NCI-H1092 (cell line): ENCODE measurements at places on chromosomes 7 and 10.

- no peak for DNase-seq
Observed at GRCh38 chr7:48269066-48269465, 97.8 kb downstream of the ABCA13 start.

- DNase-seq = no peak
Observed at GRCh38 chr10:46530249-46531186, 25.9 kb downstream of the GPRIN2 start.

DNA sequence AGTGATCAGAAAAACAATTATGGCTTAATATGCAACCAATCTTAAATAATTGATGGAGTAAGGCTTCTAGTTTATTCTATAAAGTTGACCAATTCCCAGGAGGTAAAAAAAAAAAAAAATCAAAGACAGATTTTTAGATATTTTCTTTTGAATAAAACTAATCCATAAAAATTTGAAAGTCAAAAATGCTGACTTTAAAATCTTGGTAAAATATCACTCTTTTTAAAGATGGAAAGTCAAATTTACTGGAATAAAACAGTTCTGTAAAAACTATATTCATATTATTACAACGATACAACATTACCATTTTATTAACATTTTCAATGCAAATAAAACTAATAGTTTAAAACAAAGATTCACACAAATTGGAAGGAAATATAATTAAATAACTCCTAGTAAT lies 5.4 kb downstream of the RELN start:
- no peak for DNase-seq

GRCh38 chr7:139588632-139589031 lies 65.1 kb downstream of the CLEC2L start:
- no peak for DNase-seq

GRCh38 chr10:97784200-97784810 lies 12.5 kb upstream of the SFRP5 start:
- DNase-seq = no peak

- no peak for DNase-seq
Observed at GRCh38 chr7:16347827-16348192, 73.5 kb downstream of the CRPPA start.

DNA sequence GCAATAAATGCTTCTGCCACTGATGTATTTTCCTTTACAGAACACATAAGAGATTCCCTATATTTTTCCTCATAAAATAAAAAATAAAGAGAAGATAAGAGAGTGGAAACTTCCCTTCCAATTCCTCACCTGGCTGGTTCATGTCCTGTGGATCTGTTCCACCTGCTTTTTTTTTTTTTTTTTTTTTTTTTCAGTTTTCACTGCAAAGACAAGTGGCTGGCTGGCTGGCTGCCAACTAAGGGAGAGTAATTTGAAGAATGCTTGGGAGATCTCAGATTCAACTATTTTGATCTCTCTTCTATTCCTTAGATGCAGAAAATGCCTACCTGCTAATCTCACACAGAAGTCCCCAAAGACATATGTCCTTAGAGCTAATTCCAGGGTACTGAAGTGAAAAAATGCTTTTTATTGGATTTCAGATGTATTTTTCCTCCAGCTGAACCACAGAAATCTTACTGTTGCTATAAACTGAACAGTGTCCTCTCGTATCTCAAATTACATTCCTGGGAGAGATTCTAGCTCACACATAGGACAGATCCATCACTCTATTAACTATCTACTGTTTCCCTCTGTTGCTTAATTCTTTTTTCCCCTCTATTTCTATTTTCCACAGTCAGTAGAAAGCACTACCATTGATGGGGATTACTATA lies 120.8 kb downstream of the NRCAM start:
- peak; percentile 66 for DNase-seq

- no peak for DNase-seq
Observed at GRCh38 chr7:107932805-107933204, 41.8 kb downstream of the DLD start.

DNA sequence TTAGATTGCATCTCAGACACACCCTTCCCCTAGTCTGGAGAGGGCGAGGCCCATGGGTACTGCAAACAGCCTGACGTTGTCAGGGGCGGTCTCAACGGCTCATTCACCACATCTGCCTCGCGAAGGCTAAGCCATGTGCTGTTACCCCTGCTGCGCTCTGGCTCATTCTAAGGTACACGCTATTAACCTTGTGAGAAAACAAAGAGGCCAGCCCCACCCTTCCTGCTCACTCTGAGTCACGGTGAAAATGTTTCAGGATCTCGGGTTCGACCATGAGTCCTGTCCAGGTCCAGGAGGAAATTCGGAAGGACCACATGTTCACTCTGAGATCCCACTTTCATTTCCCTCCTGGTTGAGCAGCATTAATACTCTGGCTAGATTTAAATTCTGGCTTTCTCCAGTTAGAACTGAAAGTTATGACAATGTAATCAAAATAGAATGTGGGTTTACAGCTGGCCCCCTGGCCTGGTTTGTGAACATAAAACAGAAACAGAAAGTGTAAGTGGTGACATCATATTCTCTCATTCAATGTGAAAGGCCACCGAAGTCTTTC lies 55.2 kb downstream of the EGFR start:
- DNase-seq = no peak

- no peak for DNase-seq
Observed at GRCh38 chr7:1100834-1101562, 13.1 kb downstream of the GPER1 start.

DNA sequence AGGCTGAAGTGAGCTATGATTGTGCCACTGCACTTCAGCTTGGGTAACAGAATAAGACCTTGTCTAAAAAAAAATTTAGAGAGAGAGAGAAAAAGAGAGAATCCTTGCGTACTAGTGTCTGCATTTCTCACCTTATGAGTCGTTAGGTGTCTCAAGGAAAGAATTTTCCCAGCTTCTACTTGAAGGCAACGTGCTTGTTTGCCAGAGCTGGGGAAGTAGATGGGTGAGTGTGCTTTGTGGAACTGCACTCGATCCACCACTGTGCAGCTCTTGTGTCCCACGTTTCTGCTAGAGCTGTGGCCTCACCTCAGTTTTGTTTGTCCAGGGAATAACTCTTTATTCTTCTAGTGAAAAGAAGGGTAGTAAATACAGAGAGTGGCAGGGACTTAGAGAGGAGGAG lies 38.9 kb downstream of the HDAC9 start:
- no peak for DNase-seq

GRCh38 chr10:102229810-102230263 lies 3.7 kb downstream of the ELOVL3 start:
- peak; percentile 48 for DNase-seq

DNA sequence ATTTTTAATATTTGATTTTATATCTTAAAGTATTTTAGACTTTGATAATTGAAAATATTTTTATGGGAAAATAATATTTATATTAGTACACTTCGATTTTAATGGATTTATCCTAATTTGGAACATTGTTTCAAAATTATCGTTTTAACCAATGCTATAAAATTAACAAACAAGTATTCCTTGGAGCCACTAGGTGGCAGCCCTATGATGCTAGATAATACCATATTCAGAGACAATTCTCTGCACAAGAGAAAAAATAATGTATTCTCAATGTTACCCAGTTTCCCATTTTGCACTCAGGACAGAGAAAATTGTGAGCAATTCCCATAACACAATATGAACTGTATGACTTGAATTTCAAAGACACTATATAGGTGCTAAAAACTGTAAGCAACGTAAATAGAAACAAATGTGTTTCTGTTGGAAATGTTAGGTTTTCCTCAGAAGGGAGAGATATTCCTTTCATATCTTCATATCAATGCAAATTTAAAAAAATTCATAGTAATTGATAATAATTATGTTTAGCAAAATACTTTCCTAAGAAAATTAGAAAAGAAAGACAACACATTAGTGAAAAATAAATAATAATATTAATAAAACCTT lies 237.8 kb downstream of the SEMA3E start:
- peak; percentile 61 for DNase-seq

GRCh38 chr7:54778696-54779540 lies 19.9 kb upstream of the SEC61G start:
- no peak for DNase-seq

- DNase-seq = no peak
Observed at GRCh38 chr7:42886893-42887505, 24.9 kb downstream of the C7orf25 start.

GRCh38 chr10:95350830-95351228 lies 60.0 kb upstream of the PDLIM1 start:
- no peak for DNase-seq

DNA sequence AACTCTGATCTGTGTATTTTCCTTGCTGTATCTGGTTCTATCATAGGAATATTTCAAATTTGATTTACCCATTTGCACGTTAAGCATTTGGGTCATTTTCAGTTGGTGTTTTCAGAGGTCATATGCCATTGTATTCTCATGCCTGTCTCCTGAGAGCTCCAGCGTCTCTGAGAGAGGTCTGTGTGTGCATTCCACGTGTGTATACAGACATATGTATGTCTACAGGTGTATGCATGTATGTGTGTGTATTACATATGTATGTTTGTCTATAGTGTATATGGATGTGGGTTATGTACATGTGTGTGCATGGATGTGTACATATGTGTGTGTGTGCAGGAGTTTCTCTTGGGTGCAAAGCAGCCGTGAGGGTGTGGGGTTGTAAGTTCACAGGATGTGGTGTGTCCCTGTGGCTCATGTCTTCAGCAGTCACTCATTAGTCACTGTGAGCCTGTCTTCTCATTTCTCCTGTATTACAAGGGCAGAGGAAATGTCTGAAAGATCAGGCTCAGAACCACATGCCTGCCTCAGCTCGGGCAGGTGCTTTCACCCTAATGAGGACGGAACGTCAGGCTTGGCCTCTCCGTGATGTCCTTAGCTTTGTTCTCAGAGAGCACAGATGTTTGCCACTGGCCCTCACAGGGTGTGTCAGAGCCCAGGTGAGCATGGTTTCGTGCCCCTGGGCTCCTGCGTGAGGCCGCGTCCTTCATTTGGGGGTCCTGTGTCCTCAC lies 101.6 kb downstream of the NKX6-2 start:
- no peak for DNase-seq

- no peak for DNase-seq
Observed at GRCh38 chr10:132624847-132625471, 87.4 kb downstream of the INPP5A start.

GRCh38 chr10:4086131-4086898 lies 301.3 kb upstream of the KLF6 start:
- DNase-seq = no peak

GRCh38 chr7:1704811-1705738 lies 35.0 kb downstream of the ELFN1 start:
- DNase-seq = no peak

DNA sequence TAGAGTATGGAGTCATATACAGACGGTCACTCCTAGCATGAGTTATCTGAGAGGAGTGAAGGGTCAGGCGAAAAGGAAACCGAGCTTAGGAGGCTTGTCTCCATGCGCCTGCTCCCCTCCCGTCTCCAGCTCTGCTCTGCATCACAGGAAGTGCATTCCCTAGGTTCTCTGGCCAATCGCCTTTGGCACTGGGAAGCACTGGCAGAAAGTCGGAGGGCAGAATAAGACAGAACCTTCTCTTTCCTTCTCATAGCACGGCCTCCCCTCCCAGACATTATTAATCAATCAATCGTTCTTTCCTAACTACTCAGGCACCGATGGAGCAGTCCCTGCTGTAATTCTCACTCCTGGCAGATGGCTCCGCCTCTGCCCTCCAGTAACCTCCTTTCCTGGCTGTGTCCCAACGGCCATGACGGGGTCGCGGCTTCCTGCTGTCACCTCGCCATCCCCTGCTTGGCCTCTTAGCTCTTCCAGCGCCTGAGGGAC lies 177.1 kb downstream of the FRMD4A start:
- no peak for DNase-seq

- DNase-seq = no peak
Observed at GRCh38 chr7:94146408-94146807, 142.3 kb upstream of the BET1 start.

DNA sequence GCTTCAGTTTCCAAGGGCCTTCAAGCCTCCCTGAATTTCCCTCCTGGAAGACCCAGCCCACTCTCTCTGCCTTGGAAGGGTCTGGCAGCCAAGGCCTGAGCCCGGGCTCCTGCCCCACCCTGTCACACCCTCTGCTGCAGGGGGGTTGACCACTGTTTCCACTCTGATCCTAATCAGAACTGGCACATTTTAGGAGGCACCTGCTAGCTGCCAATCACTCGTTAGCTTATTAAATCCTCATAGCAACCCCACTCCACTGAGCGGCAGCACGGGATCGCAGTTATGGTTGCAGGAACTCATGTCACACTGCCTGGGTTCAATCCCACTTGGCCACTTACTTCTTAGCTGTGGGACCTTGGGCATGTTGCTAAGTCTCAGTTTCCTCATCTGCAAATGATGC lies 12.9 kb downstream of the HSPB1 start:
- no peak for DNase-seq

- DNase-seq = peak; percentile 44
Observed at GRCh38 chr7:27994639-27995038, 186.0 kb downstream of the JAZF1 start.

- no peak for DNase-seq
Observed at GRCh38 chr10:118216020-118216419, 126.1 kb downstream of the FAM204A start.

DNA sequence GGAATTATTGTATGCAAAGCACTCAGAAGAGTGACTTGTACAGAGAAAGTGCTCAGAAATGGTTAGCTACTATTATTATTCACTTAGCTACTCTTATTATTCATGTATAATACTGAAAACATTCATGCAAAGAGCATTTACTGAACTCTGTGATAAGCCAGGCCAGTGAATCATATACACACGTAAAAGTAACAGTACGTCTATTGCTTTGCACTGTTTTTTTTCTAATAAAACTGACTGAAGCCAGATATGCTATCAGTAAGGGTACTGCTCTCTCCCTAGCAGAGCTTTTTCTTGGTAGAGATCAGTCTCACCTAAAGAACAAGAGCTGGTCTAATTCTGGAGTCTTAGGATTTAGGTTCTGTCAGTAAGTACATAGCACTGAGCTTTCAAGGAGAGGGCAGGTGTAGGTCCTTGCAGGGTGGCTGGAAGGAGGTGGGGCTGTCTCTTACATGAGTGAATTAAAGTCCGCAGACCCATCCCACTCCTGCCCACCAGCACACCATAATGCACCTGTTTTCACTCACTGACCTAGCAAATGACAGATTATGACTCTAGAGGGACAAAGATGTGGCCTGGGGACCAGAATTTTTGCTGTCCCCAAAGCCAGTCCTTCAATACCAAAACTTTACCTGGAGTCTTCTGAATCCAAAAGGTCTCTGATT lies 145.9 kb downstream of the ARID5B start:
- DNase-seq = no peak

DNA sequence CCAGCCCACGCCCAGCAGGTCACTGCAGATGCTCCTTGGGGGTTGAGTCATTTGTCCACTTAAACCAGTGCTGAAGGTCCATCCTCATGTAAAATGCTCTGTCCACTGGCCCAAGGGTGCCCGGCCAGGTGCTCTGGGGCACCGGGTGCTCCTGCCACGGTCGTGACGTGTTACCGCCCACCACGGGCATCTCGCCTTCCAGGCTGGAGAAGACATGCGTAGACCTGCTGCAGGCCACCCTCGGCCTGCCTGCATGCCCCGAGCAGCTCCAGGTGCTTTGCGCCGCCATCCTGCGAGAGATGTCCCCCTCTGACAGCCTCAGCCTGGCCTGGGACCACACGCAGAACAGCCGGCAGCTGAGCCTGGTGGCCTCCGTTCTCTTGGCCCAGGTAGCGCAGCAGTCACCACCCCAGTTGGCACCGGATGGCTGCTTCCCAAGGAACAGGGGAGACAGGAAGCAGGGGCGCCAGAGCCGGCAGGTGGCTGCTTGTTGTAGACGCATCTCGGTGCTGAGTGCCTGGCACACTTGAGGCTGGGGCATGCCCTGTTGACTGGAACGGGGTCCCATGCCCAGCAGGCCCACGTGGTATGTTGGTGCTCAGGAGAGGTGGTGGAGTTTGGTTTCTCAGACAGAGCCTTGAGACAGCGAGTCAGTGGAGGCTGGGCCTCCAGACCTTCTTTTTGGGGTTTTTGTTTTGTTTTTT lies 6.1 kb downstream of the AP5Z1 start:
- no peak for DNase-seq
